ENCODE measurements at places on chromosomes 5 and 9. TPM values are rescaled to one million over a fixed set of nuclear protein-coding genes. Genes with fewer than 3 reads are reported as not detected.

DNA sequence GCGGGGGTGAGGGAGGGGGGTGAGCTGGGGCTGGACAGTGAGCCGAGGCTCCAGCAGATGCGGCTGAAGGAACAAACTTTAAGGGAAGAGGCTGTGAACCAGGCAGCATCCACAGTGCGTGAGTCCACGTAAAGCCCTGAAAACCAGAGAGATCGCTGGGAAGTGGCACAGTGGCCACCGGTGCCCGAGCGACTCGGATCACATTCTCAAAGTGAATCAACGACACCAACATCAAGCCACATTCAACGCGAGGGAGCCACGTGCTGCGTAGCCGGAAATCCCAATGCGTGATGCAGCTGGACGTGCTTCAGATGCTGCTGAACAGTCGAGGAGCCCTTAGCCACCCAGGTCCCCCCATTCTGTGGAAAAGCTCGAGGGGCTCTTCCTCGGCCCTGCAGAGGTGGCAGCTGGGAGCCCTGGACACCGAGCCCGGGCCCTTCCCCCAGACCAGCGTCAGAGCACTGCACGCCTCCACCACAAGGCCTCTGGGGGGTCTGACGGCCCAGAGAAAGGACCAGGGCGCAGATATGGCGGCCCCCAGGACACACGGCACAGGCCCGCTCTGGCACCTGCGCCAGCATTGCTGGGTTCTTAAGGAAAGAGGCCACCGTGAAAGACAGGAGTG lies 53.7 kb upstream of the EXOC3 start:
- DNase-seq, result peak; percentile 43

The DDX4 gene
- total RNA-seq, result not detected

- no peak for DNase-seq
Measured at GRCh38 chr5:115394531-115394930, 98.1 kb upstream of the CCDC112 start.

The SHROOM1 gene
- total RNA-seq, result 1.3 TPM

- DNase-seq, result no peak
Measured at GRCh38 chr5:146173597-146173996, 8.9 kb downstream of the LARS1 start.

DNA sequence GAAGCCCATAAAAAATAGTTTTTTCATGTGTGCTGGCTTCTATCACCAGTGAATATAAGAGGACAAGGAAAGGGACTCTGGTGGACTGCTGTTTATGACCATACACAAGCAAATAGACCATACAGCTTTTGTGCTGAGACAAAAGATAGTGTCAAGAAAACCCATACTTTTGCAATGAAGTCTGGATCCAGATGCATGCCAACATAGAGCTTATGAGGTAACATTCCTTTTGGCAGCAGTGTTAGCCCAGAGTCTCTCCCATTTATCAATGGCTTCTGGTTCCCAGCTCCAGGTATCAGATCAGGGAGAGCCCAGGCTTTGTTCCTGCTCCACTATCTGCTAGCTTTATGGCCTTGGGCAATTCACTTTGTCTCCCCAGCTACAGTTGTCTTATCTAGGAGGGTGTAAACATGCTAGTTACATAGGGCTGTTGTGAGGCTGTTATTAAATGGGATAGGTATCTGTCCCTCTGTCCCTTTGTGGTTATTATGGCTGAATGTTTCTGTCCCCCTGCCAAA lies 55.6 kb downstream of the CCDC192 start:
- no peak for DNase-seq

The IFNK gene
- not detected for total RNA-seq

The SLC22A4 gene
- 1.5 TPM for total RNA-seq

- no peak for DNase-seq
Measured at GRCh38 chr5:136251502-136252169, 58.7 kb upstream of the SMIM32 start.

GRCh38 chr9:82031538-82032280 lies 43.1 kb downstream of the SPATA31D1 start:
- no peak for DNase-seq

GRCh38 chr9:129875181-129875611 lies 39.9 kb downstream of the USP20 start:
- no peak for DNase-seq

DNA sequence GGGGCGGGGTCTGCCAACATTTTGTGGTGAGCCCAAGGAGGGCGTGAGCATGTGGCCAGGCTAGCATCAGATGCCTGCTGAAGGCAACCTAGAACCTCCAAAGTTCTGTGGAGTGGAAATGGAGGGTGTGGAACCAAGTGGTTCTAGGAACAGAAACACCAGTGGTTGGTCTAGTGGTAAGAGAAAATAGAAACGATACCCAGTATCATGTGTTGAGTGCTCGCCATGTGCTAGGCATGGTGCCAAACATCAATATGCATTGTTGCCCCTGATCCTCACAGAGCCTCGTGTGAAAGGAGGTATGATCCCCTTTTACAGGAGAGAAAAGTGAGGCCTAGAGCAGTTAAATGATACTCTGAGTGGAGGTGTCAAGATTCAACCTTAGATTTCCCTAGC lies 31.5 kb upstream of the MVB12B start:
- no peak for DNase-seq

DNA sequence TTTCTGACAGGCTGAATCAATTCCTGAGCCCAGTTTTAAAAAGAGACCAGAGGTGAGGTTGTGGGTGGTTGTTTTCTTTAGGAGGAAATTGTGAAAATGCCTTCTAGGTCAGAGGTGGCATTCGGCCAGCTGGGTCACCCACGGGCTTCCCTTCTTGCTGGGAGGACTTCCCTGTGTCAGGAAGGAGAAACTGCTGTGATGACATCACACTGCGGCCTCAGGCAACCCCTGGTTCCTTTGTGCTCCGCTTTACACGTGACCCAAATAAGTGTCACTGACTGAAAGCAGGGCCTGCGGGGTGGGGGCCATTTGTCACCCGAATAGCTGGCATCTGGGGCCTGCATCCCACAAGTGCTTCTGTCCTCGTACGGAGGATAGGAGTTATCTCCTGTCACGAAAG lies 39.7 kb downstream of the FABP6 start:
- DNase-seq, result no peak

- no peak for DNase-seq
Measured at GRCh38 chr9:104088416-104088815, 5.7 kb upstream of the SMC2 start.

GRCh38 chr9:101397746-101398067 lies 711 bp downstream of the MRPL50 start:
- DNase-seq, result no peak

DNA sequence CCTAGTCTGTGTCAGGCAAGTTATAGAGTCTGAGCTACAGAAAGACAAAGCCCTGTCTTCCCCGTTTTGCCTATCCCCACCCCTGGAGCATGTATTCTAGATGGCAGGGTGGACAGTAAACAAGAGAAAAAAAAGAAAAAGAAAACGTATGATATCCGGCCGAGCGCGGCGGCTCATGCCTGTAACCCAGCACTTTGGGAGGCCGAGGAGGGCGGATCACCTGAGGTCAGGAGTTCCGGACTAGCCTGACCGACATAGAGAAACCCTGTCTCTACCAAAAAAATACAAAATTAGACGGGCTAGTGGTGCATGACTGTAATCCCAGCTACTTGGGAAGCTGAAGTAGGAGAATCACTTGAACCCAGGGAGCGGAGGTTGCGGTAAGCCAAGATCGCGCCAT lies 523.0 kb upstream of the CDH9 start:
- DNase-seq, result no peak

DNA sequence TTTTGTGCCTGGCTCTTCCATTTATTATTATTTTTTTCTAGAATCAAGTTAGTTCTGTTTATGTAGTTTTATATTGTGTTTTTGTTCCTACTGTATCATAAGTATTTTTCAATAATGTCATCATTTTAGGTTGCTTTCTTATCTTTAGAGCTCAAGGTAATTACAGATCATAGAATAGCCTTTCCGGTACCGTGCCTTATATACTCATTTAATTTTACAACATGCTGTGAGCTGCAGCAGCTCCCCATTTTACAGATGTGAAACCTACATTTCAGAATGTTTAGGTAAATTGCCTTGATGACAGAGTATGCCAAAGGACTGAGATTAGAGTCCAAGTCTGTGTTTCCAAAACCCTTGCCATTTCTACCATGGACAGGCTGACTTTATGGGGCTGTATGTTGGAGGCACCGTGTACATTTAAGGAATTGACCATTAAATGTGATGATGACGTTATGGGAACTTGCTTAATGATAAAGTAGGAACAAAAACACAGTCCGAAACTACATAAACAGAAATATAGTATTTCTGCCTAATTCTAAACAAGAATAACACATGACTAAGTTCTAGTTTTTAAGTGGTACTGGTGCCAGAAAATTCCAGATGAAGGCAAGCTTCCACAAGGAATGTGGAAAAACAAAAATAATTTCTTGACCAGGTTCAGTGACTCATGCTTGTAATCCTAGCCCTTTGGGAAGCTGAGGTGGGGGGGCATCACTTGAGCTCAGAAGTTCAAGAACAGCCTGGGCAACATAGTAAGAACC lies 97.7 kb downstream of the IQGAP2 start:
- no peak for DNase-seq

The ARID3C gene
- not detected for total RNA-seq

GRCh38 chr5:113474100-113474728 lies 14.0 kb downstream of the MCC start:
- no peak for DNase-seq

Data from activated naive CD4-positive, alpha-beta T cell treated with anti-CD3 and anti-CD28 coated beads, Interleukin-2, amount 50 U/mL, for 72 hours (primary cell).